ENCODE measurements at places on chromosomes 16 and 17.

GRCh38 chr16:9545522-9546437 is 454.3 kb downstream of the HAPSTR1 start:
- no peak for DNase-seq

DNA sequence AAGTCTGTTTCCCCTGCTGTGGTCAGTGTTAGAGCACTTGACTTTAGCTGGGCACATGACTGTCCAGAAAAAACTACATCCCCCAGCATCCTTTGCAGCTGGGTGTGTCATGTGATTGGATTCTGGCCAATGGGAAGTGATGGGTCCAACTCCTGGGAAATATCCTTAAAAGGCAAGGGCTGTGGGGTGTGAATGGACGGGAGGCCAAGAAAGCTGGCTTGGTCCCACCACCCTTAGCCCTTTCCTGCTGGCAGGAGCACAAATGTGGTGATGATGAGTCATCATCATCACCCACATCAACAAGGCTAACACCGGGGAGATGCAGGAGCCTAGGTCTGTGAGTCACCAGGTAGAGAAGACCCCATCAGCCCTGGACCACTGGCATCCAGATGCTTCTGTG is 341.7 kb downstream of the C16orf95 start:
- DNase-seq = no peak

DNA sequence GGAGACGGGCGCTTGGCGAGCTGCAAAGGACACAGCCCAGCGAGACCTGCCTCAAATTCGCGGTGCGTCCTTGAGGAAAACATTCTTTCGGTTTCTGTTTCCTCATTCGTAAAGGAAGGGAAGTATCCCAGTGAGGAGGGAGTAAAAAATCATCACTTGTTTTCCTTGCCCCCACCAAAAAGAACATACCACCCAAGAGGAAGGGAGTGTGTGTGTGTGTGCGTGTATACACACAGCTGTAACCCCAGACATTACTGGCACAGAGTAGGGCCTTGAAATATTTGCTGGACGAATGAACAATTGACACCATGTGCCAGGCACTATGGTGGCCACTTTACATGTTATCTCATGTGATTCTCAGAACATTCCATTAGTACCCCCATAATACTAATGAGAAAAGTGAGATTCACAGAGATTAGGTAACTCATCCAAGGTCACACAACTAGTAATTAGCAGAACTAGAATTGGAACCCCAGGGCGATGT is 1.9 kb upstream of the MATCAP1 start:
- DNase-seq = no peak

DNA sequence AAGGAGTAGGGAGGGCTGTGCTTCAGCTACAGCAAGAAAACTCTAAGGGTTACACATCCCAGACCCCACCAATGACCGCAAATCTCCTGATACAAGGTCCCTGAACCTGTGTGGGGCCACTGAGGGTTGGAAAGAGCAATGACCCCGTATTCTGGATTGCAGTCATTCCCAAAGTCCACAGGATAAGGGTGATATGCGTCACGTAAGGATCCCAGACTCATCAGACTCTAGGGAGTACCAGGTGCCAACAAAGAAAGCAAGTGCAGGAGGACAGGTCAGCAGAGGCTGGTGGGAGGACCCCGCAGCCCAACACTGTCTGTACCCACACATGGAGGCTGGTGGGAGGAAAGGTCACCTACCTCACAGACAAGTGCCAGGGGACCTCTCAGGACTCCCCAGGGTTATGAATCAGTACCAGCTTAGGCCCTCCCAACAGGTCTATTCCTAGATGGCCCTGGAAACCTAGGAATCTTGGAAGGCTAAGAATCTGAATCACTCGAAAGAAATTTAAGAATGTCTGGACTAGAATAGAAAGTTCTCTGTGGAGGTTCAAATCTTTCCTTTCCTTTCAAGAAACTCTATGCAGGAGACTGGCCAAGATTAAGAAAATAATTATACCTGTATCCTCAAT is 16.2 kb downstream of the PITPNA start:
- DNase-seq = no peak

GRCh38 chr16:72884573-72884972 is 163.4 kb downstream of the ZFHX3 start:
- no peak for DNase-seq

GRCh38 chr16:30786115-30786935 is 680 bp downstream of the ZNF629 start:
- DNase-seq = no peak

DNA sequence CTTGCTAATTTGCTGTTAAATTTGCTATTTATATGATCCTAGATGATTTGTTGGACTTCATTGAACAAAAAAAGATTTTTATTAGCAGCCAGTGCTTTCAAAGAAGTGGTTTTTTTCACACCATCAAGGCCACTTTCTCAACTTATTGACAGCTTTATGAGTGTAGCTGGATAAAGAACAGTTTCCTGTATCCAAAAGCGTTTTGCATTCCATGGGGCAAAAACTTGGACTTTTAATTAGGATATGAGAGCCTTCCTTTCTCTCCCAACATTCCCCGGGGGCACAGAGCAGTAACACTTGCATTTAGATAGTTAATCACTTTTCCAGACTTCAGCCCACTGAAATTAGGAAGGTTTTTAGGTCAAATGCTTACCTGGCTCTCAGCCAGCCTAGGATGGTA is 177.1 kb upstream of the ELAC2 start:
- DNase-seq = no peak

GRCh38 chr17:49959183-49959935 is 9.6 kb upstream of the DLX4 start:
- no peak for DNase-seq

Data from CD4-positive, alpha-beta T cell treated with Interferon alpha-2 for 1 hour (primary cell).